ENCODE measurements at places on chromosomes 11 and 22. TPM values are rescaled to one million over a fixed set of nuclear protein-coding genes. Genes with fewer than 3 reads are reported as not detected.

DNA sequence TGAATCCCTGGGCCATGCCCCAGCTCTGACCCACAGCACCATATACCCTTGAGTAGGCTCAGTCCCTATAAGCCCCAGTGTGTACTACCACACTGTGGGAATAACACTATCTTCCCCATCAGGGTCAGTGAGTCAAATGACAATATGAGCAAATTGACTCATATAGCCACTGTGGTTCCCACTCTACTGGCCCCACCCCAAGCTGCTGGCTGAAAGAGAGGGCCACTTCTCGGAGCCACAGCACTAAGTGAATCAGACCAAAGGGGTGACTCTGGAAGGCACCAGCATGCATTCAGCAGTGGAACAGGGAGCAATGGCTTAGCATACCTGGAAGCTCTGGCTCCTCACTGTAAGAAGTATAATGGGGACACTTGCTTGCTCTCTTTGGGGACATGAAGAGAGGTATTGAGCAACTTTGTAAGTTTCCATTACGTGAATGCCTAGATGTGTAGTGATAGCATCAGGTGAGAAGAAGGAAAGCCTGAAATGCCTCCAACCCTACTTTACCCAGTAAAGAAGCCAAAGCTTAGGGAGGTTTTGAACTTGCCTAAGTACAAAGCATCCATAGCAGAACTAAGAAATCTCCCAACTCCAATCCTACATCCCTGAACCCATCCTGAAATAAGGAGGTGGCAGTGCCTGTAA lies 13.5 kb downstream of the CD59 start:
- peak; percentile 81 for DNase-seq

GRCh38 chr11:125245299-125245698 lies 80.7 kb downstream of the PKNOX2 start:
- DNase-seq = no peak

- DNase-seq = no peak
Observed at GRCh38 chr11:66604155-66604554, 11.2 kb downstream of the CCS start.

DNA sequence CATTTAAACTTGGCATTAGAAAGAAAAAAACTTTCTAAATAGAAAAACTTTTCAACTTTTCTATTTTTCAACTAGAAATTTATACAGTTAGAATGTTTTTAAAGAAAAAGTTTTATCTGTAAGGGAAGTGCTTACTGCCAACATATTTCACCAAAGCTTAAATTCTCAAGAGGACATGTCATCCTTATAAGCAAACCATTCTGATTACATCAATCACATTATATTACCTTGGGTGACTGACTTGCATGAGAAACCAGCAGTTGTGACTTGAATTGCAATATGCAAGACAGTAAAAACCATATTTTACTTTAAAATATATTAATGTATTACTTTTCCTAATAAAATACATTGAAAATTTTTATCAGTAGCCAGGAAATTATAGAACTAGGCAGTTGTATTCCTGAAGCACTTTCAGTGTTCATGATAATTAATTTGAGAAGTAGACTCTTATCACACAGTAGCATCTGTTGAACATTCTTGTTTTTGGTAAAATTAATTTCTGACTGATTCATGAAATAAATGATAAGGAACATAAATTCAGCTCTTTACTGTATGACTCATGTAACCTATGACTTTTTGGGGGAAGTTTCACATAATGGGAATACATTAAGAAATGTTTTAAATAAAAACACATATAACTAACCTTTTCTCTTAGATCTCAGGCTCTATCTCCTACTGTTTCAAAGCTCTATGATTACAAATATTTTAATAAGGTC lies 345.0 kb upstream of the CCDC179 start:
- DNase-seq = no peak

DNA sequence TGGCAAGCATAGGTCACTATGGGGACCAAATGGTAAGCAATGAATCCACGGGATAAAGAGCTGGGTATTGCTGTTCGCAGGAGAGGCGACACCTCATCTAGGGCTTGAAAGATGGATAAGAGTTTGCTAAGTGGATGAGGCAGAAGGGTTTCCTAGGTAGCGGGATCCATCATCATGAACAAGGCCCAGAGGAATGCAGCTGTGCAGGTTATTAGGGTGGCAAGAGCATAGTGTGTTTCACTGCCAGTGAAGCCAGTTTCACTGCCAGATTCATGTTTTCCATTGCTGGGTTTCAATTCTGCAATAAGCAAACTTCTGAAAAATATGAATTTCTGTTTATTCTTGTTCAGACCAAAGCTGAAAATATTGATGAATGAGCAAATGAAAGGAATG lies 27.2 kb downstream of the WEE1 start:
- DNase-seq = no peak

GRCh38 chr11:14420223-14420622 lies 61.2 kb upstream of the RRAS2 start:
- no peak for DNase-seq

DNA sequence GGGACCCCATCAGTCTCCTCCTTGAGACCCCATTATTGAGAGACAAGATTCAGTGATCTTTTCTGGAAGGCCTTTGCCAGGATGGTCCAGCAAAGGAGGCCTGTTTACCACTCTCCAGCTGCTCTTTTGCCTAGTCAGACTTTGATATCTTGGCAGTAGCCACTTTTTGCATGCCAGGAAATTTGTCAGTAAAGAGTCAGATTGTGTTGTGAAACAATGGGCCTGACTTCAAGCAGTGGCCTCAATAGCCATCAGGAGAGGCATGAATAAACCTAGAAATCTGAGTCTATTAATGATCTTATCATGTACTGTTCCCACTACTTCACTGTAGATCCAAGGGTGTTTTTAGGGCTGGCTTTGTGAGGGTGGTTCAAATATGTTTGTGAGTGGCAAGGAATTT lies 479.4 kb downstream of the JRKL start:
- no peak for DNase-seq

DNA sequence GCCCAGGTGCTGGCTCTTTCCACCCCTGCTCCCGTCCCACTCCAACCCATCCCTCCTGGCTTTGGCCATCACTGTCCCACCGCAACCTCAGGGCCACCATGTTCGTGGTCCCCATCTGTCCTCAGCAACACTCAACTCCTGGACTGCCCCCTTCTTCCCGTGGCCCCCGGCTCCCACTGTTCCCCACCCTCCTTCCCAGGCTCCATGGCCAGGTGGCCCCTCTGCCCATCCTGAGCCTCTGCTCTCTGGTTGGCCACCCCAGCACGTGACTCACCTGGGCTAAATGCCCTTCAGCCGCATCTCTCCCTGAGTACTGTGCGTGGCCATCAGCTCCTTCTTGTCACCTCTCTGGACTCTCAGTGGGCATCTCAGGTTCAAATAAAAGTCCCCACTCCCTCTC lies 41.6 kb upstream of the PHF21B start:
- no peak for DNase-seq

DNA sequence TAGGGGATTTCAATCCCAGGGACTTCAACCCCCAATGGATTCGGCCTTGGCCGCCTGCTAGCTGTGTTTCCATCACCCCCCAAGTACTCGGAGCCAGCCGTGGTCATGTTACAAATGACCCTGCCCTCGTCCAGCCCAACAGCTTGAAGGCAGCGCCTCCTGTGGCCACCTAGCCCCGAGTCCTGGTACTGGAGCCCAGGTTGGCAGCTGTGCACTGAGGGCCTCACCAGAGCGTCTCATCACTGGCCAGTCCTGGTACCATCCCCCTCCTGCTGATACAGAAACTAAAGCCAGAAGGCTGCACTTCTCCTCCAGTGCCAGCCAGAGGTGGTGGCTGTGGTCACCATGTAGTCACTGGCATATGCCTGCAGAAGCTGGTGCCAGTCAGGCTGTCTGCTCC lies 44.9 kb upstream of the FADD start:
- DNase-seq = no peak

DNA sequence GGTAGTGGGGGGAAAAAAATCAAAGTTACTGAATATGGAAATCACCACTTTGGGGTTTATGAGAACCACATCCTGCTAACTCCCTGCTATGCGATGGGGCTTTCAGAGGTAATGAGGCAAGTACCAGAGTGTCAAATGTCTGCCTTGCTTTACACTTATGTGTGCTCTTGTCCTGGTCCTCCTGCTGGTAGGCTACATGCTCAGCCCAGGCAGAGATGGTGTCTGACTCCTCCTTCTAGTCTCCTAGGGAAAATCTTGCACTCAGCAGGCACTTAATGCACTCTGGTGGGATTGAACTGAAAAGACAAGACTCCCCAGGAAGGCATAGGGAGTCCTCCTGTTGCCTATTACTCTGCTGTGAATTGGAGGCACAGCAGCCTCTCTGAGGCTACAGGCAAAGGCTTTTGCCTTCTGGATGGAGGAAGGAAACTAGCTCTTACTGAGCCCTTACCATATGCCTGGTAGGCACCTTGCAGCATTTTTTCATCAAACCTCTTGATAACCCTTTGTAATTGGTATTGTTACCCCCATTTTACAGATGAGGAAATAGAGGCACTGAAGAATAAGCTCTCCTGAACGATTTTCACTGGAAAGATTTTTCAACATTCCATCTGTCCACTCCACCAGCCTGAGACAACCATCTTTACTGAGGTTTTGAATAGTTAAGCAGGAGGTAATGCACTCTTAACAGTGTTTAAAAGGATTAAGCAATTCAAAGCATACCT lies 132.1 kb upstream of the PAX6 start:
- no peak for DNase-seq

DNA sequence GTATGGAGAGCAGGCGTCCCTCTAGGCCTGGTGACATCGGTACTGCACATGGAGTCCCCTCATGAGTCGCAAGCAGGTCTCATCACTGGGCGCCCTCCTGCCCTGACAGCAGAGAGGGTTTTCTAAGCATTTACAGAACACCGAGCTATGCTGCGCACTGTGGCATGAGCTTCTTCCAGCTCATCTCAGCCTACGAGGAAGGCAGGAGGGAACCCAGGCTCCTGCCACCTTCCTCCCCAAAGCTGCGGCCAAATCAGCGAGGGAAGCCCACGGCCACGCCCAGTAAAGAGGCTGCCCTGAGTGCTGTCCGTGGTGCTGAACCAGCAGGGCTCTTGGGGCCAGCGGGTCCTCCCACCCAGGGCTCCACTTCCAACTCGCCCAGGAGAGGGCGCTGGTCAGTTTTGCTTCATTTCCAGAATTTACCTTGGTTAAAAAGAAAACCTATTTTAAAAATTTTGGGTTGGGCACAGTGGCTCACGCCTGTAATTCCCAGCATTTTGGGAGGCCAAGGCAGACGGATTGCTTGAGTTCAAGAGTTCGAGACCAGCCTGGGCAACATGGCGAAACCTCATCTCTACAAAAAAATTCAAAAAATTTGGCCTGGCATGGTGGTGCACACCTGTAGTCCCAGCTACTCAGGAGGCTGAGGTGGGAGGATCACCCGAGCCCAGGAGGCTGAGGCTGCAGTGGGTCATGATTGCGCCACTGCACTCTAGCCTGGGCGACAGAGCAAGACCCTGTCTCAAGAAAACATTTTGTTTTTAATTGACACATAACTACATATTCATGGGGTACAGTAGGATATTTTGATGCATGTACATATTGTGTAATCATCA lies 34.2 kb downstream of the PHF21B start:
- DNase-seq = peak; percentile 75

- DNase-seq = no peak
Observed at GRCh38 chr11:119858288-119858687, 129.3 kb upstream of the NECTIN1 start.

DNA sequence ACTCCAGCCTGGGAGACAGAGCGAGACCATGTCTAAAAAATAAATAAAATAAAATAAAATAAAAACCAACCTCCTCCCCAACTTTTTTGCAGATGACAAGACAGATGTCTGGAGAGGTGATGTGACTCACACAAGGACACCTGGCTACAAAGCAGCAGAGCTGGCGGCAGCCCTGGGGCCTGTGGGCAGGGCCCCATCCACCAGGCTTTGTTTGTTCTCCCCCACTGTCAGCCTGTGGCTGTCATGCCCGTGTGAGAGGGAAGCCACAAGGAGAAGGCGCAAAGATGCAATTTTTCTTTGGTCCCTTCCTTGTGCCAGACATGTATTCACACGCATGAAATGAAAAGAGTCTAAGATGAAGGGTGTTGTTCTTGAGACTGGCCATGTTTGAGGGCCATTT lies 16.6 kb downstream of the CD59 start:
- no peak for DNase-seq

DNA sequence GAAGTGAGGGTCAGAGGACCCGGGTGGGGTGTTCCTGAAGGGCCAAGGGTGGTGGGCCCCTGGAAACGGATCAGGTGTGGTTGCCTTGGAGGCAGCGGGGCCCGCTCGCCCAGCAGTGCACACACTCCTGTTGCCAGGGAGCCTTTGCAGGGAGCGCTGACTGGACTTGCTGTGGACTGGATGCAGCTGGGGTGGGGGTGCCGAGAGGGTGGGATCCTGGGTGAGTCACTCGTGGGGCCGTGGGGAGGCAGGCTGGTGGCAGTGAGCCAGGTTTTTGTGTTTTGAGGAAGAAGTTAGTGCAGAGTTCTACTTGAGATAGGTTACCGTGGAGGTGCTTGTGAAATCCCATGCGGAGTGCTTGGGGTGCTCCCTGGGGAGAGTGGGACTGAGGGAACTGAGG lies 1.3 kb downstream of the MRPL23 start:
- no peak for DNase-seq

- no peak for DNase-seq
Observed at GRCh38 chr22:43202756-43203410, 15.9 kb upstream of the TTLL12 start.

DNA sequence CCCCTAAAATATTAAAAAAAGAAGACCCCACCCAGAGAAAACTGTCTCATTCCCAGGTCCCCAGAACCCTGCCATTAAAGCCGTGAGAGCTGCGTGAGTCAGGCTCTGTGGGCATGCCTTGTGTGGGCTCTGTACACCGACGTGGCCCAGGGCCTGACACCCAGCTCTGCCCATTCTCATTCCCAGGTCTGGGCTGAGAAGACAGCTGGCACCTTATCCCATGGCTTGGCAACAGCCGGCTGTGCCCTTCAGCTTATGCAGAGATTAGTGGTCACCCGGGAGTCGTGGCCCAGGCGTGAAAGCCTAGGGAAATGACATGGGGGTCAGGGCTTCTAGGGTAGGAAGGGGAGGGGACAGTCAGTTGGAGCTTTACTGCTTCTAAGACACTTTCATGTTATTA lies 31.9 kb downstream of the OTOG start:
- DNase-seq = no peak

GRCh38 chr22:50700387-50701075 lies 27.9 kb downstream of the SHANK3 start:
- no peak for DNase-seq

GRCh38 chr11:77449060-77449521 lies 24.8 kb downstream of the PAK1 start:
- no peak for DNase-seq

GRCh38 chr11:19957294-19957943 lies 202.9 kb downstream of the DBX1 start:
- DNase-seq = no peak

GRCh38 chr11:68399916-68400315 lies 60.6 kb upstream of the PPP6R3 start:
- no peak for DNase-seq

The OR4D5 gene
- total RNA-seq = not detected

The TNNT3 gene
- total RNA-seq = 8.0 TPM

The ZP1 gene
- not detected for total RNA-seq

The AP1B1 gene
- total RNA-seq = 48.3 TPM

The NXPE2 gene
- not detected for total RNA-seq

The HORMAD2 gene
- not detected for total RNA-seq

The OR8G5 gene
- total RNA-seq = not detected

The HOATZ gene
- total RNA-seq = not detected

The SCO2 gene
- total RNA-seq = 6.3 TPM

The LMNTD2 gene
- total RNA-seq = not detected

The CECR2 gene
- not detected for total RNA-seq

The PCF11 gene
- 32.2 TPM for total RNA-seq

The PARVA gene
- total RNA-seq = 59.9 TPM

The GAB2 gene
- 3.1 TPM for total RNA-seq

The STK33 gene
- total RNA-seq = not detected

The VPREB1 gene
- total RNA-seq = not detected

The HNRNPUL2 gene
- 18.6 TPM for total RNA-seq

The DKK3 gene
- total RNA-seq = 572 TPM

The KIRREL3 gene
- 5.3 TPM for total RNA-seq

The SMIM35 gene
- total RNA-seq = not detected
